NCI-H1930 (cell line): ENCODE measurements at places on chromosomes 1 and 21.

DNA sequence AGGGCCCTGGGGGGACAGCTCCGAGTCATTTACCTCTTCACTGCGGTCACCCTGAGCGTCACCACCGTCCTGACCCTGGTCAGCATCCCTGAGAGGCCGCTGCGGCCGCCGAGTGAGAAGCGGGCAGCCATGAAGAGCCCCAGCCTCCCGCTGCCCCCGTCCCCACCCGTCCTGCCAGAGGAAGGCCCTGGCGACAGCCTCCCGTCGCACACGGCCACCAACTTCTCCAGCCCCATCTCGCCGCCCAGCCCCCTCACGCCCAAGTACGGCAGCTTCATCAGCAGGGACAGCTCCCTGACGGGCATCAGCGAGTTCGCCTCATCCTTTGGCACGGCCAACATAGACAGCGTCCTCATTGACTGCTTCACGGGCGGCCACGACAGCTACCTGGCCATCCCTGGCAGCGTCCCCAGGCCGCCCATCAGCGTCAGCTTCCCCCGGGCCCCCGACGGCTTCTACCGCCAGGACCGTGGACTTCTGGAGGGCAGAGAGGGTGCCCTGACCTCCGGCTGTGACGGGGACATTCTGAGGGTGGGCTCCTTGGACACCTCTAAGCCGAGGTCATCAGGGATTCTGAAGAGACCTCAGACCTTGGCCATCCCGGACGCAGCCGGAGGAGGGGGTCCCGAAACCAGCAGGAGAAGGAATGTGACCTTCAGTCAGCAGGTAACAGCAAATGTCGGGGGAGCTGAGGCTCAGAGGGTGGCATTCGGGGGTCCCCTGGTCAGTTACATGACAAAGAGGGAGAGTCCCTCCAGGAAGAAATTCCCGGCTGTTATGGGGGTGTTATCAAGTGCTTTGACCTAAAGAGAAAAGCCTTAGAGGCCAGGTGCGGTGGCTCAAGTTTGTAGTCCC lies 12.6 kb downstream of the SLC45A1 start:
- DNase-seq, result no peak

GRCh38 chr1:234631721-234632125 lies 21.7 kb upstream of the IRF2BP2 start:
- DNase-seq, result no peak

DNA sequence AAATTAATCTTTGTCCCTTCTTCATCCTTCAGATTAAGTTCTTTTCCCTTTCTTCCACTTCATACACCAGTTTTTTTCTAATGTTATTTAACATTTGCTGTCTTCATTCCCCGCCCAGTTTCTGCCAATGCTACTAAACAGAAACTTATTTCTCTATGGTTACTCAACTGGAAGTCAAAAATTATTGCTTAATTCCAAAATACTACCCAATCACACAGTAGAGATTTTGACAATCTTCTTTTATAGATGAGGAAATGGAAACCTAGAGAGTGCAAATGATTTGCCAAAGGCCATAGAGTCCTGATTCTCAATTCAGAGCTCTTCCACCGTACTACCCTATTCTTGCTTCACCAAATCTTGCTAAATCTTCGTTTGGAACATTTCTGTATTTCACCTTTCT lies 58.1 kb upstream of the SH3GLB1 start:
- no peak for DNase-seq

DNA sequence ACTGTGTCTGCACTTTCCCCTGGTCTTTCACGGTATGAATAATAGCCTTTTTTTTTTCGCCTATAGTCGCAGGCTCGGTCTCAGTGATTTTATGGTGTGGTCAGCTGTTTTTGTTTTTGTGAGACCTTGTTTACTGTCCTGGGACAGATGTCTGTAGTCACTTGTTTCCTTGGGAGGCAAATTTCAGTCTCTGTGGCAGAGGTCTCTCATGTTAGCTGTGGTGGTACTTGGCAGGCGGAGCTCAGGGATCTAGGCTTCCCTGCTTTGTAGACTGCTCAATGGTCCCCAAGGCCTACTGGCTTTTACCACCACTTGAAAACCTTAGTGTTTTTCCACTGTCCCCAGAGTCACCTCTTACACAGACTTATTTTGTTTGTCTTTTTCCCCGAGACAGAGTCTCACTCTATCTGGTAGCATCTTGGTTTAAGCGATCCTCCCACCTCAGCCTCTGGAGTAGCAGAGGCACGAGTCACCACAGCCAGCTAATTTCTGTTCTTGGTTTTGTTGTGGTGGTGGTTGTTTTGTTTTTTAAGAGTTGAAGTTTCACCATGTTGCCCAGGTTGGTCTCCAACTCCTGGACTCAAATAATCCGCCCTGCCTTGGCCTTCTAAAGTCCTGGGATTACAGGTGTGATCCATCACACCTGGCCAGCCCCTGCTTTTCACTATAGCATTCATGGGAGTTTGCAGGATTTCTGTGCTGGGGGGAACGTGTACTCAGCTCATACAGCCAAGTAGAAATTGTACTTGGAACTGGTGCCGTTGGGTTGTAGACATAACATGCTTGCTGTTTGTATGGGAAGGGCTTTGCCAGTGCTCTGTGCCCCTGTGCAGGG lies 10.3 kb downstream of the RNU1-2 start:
- no peak for DNase-seq

GRCh38 chr1:212450331-212450881 lies 17.7 kb downstream of the NENF start:
- no peak for DNase-seq

- no peak for DNase-seq
These were observed 23.6 kb downstream of the RGSL1 start for GRCh38 chr1:182473556-182473955.

DNA sequence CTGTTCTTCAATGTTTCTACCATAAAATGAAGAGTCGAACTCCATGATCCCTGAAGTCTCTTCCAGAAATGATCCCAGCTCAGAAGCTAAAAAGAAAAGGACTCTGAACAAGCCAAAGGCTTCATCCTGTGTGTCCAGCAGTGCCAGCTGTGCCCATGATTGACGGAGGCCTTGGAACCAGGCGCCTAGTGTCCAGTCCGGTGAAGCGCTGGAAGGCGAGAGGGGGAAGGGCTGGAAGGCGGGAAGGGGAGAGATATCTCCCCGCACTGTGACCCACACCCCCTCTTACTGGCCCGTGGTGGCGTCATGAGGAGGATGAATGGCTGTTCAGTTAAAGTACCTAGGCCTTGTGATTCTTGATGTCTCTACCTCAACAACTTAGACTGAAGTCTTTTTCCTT lies 10.4 kb upstream of the PLEKHA6 start:
- no peak for DNase-seq

GRCh38 chr21:24759348-24760075 lies 847.8 kb downstream of the MRPL39 start:
- DNase-seq, result no peak

- no peak for DNase-seq
These were observed 32.2 kb upstream of the CYP4X1 start for GRCh38 chr1:46991083-46991923.

DNA sequence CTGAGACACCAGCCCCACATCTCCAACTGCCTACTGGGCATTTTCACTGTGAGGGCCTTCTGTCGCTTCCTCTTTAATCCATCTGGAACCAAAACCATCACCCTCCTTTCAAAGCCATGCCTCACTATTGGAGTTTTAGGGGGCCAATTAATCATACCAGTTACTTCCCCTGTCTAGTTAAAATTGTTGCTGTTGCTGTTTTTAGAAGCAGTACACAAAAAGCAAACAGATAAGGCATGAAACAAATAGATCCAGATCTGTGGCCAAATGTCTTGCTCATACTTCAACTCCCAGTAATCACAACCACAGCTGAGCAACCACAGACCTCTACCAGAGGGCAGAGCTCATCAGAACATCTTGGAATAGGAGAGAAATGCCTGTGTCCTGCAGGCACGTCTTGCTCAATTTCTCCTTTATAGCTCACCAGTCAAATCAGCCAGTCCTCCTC lies 133.8 kb upstream of the C1orf105 start:
- no peak for DNase-seq

DNA sequence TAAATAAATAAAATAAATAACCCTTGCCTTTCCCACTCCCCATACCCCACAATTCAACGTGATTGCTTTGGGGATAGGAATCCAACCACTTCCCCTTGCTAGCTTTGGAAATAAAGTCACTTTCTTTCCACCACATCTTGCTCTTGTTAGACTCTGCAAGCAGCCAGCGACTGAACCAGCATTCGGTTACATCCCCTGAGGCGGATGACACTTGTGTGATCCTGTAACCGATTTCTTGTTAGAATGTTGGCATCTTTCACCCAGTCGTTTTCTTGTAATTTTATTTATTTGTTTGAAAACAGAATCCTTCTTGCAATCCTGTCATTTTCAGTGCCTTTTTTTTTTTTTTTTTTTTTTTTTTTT lies 1.6 kb upstream of the IFNGR2 start:
- DNase-seq, result no peak

- no peak for DNase-seq
These were observed 258.9 kb downstream of the ASTN1 start for GRCh38 chr1:176905648-176906047.

- no peak for DNase-seq
These were observed 89.9 kb downstream of the EPB41 start for GRCh38 chr1:29004288-29004687.

DNA sequence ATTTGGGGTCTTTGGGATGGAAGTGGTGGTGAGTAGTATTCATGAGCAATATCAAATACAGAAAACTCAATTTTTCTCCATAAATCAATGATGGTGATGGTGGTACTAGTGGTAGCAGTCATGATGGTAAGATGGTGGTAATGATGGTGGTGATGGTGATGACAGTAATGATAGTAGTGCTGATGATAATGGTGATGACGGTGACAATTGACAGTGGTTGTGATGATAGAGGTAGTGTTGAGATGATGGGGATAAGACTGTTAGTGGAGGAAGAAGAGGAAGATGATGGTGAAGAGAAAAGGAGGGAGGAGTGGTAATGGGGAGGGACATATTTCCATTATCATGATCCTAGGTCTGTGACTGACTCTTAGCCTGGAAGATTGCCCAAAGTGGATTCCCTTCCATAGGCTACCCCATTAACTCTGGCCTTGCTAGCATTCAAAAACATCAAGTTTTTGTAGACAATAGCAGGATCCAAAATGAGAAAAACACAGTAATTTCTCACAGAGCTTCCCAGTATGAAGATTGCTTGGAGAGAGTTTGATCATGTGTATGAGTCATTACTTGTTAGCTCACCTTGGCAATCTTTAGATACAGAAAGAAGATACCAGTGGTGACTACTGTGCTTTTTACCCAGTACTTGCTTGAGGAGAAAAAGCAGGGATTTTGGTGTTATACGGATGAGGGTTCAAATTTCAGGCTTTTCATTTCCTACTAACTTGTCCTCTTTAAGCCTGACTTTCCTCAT lies 93.9 kb downstream of the ATP1A1 start:
- no peak for DNase-seq

DNA sequence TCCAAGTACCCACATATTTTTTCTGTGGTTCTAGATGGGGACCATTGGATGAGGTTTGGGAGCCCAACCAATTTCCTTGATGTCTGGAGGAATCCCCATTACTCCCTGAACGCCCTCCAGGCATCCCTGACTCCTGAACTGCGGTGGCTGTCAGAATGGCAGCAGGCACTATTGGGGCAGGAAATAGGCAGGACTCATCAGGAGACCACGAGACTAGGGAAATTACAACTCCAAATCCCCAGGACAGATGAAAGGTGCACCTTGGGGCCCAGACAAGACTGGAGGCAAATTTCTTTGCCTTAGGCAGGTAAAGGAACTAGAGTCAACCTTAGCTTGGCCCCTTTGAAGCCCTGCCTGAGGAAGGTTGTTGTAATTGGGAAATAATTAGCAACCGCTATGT lies 1.1 kb downstream of the CGN start:
- no peak for DNase-seq

GRCh38 chr1:198153103-198153502 lies 3.7 kb upstream of the NEK7 start:
- DNase-seq, result no peak

GRCh38 chr1:54804471-54805132 lies 3.5 kb upstream of the TTC22 start:
- no peak for DNase-seq

- DNase-seq, result no peak
These were observed 413.4 kb upstream of the BEND5 start for GRCh38 chr1:49190138-49190537.

GRCh38 chr1:182615468-182616129 lies 11.4 kb upstream of the RGS16 start:
- DNase-seq, result no peak

GRCh38 chr1:78916986-78917385 lies 89.5 kb downstream of the ADGRL4 start:
- DNase-seq, result no peak

- no peak for DNase-seq
These were observed 173.3 kb upstream of the KLHDC7A start for GRCh38 chr1:18307329-18307898.

- DNase-seq, result no peak
These were observed 26.4 kb downstream of the CNST start for GRCh38 chr1:246592695-246593094.

DNA sequence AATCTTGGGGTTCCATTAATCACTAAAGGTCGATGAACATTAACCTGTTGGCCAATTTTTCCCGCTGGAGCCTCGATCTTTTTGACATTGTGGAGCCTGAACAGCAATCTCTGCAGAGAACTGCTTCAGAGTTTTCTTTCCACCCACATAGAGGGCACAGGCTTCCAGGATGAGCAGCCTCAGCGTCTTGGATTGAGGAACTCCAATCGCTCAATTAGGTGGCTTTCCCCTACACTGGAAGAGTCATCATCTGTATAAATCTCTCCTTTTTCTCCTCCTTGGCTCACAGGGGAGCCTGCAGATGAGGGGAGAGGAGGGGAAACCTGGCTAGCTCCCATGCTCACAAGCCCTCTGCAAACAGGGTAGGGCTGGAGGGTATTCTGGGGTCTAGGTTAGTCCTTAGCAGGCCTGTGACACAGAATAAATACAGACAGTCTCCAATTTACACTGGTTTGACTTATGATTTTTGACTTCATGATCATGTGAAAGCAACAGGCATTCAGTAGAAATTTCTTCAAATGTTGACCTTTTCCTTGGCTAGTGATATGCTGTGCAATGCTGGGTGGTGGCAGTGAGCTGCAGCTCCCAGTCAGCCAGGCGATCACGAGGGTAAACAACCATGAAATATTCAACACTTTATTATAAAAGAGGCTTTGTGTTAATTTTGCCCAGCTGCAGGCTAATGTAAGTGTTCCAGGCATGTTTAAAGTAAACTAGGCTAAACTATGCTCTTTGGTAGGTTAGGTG lies 80.8 kb downstream of the PGBD5 start:
- DNase-seq, result no peak

DNA sequence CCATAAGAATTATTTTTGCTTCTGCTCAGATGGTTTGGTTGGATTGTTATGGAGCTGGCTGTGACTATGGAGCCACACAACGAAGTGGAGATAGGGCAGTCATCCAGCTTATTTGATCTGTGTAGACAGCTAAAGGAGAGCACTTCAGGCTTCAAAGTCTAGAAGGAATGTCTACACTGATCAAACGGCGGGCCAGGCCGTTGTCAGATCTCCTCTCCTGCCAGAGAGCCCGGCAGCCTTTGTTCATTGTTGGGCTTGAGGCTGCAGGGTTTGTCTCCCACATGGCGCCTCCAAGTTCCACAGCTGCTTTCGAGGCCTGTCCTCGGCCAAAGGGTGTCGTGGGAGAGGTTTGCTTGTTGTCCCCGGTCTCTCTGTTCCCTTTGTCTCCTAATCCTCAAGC lies 2.8 kb upstream of the STMN1 start:
- no peak for DNase-seq

- DNase-seq, result no peak
These were observed 261.8 kb downstream of the DYRK1A start for GRCh38 chr21:37628362-37628761.
